NAMALWA (cell line): ENCODE measurements at places on chromosomes 2 and 18.

- no peak for DNase-seq
These were observed 107.2 kb downstream of the ZEB2 start for GRCh38 chr2:144412709-144413108.

DNA sequence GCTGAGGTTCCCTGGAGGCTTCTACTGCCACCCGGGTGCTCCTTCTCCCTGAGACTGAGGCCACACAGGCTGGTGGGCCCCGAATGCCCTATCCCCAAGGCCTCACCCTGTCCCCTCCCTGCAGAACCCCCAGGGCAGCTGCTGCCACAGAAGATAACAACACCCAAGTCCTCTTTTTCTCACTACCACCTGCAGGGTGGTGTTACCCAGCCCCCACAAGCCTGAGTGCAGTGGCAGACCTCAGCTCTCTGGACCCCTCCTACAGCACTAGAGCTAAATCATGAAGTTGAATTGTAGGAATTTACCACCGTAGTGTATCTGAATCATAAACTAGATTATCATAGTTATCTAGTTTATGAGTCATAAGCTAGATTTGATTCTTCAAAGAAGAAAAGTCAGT, 7.3 kb upstream of the CENPA start:
- DNase-seq = no peak

DNA sequence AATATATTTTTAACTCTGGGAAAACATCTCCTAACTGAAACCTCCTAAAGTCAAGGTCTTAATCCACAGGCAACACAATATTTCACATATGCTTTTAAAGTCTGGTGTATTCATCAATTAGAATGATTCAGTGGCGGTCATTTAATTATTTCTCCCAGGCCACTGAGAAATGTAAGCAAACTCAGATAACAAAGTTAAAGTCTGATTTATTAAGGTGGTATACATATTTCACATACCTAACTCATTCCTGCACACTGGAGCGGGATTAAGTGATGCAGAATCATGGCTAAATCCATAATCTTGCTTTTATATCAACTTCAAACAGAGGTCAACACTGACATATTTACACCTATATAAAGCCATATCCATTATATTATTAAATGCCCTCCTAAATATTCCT, 43.7 kb downstream of the FRZB start:
- no peak for DNase-seq

DNA sequence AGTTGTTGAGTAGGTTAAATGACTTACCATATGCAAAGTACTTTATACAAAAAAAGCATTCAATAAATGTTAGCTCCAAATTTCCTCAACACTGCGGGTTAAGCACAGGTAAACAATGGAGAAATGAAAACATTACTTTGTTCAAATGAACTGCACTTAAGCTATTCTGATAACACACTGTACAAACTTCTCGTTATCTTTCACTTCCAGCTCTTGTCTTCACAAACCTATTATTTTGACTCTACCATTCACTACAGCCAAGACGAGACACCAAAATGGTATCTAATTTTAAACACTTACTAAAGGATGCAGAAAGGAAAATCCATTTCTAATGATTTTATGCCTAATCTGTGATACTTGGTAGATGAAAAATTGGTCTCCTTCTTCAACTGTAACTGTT, 43.8 kb downstream of the SLC40A1 start:
- DNase-seq = no peak

DNA sequence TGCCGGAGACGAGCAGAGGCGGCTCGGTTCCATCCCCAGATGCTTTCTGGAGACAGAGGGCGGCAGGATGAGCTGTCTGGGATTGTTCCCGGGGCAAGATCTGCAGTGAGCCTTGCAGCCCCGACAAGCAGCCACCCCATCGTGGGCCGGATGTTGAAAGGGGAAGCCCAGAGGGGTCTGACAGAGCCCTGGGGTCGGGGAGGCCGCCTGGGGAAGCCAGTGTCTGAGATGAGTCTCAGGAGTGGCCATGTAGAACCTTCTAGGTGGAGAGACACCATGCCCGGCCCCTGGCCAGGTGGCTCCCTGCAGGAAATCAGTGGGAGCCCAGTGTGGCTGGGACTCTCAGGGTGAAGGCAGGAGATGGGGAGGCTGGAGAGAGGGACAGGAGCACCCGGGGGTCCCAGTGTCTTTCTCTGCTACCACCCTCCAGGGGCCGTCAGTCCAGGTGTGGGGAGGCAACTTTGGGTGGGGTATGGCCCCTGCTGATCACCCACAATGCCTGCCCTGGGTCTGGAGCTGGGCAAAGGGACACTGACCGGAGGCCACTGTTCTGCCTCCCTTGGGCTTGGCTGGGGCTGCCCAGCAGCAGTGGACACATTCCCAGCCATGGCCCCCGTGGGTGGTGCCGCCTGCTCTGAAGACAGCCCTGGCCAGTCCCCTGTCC, 128.3 kb upstream of the HS6ST1 start:
- DNase-seq = no peak

DNA sequence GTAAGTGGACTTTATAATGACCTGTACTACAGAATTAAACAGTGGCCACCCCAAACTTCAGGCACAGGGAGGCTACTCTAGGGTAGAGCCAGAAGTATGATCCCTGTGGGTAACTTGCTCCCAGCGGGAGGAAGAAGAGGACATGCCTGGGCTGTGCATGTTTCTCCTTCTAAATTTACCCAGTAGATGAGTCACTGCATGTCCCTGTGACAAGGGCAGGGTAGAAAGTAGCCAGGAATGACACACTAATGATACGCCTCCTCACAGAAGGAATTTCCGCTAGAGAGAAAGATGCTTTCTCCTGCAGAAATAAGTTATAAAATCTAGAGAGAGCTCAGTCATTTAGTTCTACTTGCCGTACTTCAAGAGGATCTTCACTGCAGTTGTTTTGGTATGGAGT, 7.5 kb downstream of the ACYP2 start:
- no peak for DNase-seq

DNA sequence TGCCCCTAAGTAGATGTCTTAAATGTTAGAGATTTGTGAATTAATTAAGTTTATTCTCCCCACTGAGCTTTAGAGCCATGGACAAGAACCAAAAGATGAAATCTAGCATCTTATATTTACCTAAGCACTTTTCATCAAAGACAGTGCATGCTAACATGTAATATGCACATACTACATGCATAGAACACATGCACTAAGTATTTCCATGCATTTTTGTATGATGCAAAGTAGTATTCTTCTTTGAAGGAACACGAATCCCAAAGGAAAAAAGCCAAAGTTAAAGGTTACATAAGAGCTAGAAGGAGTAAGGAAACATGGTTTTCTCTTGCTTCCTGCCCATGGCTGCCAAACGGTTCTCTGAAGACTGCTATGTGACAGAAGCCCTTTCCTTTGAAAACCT, 15.3 kb downstream of the STAMBP start:
- no peak for DNase-seq

DNA sequence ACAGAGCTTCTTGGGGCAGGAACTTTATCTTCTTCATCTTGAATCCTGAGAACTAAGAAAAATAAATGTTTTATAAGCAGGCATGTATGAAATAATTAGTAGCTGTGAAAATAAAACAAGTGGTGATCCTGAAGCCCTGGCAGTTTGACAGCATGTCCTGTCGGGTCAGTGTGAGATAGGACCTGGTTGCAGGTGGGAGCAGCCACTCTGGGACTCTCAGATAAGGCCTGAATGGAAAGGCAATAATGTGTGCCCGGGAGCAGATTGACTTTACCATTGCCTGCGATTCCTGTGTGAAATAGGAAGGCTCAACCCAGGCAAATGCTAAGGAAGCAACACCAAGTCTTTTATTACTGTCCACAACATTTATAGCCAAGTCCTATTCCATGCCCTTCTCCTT, 132.4 kb downstream of the LYPD6B start:
- DNase-seq = no peak

DNA sequence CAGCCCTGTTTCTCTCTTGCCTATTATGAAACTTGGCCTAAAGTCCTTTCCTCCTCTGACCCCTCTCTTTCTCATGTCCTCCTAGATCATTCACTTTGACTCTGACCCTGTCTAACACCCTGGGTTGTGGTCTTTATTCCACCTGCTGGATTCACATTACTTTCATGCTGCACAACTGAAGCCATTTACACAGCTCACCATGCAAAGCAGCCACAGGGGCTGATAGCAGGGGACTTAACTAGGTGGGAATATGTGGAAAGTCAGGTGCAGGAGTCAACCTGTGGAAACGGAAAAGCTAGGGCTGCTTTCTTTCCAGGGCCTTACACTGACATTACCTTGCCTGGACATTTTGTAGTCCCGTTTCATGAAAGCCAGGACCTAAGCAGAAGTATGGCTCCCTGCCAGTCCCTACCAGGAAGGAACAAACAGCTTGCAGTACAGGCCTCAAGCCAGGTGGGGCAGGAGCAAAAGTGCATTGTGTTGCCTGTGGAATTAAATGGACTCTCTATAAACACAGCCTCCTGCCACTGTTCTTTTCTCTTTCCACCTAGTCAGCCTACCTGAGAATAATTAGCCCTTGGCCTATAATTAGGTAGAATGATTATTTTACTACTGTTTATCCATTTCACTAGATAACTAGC, 11.8 kb downstream of the MAPRE3 start:
- peak; percentile 62 for DNase-seq

GRCh38 chr2:12732651-12733050, 15.9 kb downstream of the TRIB2 start:
- DNase-seq = no peak

GRCh38 chr2:181764095-181764963, 84.0 kb upstream of the NEUROD1 start:
- DNase-seq = no peak

DNA sequence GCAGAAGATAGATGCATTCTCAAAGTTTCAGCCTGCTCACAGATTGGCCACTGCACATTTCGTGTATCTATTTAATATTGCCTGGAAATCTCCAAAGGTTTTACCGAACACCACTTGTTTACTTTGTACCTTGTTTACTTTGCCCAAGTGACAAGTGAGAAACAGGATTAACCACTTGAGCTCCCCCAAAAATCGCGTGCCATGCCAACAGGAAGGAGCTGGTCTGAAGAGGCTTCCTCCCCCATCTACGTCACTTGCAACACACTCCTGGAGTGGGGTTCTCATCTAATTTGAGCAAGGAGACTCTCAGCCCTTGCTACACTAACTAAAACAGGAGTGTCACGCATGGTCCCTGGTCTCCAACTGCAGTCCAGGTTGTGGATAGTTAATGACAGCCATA, 212.5 kb upstream of the TMEM200C start:
- no peak for DNase-seq

DNA sequence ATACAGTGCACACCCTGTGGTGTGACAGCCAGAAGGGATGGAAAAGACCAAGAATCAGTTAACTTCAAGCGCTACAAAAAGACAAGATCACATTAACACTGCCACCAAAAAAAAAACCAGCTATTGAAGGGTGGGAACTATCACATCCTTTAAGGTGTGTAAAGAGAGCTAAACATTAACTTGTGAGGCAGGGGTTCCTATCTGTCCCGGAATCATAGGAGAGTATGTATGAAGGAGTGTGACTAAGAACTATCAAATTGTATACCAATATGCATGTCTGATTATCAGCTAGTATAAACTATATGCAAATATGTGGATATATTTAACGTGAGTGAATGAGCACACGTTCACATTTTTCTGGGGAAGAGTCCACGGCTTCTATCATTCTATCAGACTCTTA, 88.4 kb upstream of the DNER start:
- DNase-seq = no peak

- DNase-seq = peak; percentile 75
These were observed 13.7 kb upstream of the TET3 start for GRCh38 chr2:73970850-73971471.

- peak; percentile 83 for DNase-seq
These were observed 11.2 kb downstream of the ATP6V1B1 start for GRCh38 chr2:70946832-70947442.

DNA sequence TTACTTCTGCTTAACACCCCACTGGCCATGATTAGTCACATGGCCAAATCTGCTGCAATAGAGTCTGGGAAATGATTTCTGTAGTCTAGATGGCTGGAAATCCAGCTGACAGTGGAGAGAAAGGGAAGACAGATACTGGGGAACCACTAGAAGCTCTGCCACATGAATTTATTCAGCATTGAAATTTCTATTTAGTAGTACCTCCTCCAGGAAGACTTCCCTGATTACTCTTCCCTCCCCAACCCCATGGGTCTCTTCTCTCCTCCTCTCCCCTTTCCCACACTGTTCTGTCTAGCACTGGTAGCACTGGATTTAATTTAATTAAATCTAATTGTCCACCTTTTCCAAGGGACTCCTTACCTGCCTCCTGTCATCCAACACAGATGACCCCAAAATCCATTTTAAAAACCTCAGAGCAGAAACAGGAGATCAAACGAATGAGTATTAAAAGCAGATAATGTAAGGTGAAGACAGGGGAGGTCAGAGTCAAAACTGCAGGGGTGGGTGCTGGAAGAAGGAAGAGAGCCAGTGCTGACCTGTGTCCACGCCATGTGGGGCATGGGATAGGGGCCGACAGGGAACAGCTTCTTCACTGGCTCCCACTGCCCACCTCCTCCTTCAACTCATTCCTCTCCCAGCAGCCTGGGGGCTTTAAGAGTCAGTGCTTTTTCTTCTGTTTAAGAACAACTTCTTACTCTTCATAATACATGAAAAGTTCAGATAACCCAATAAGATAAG, 169.2 kb upstream of the HS6ST1 start:
- DNase-seq = no peak

DNA sequence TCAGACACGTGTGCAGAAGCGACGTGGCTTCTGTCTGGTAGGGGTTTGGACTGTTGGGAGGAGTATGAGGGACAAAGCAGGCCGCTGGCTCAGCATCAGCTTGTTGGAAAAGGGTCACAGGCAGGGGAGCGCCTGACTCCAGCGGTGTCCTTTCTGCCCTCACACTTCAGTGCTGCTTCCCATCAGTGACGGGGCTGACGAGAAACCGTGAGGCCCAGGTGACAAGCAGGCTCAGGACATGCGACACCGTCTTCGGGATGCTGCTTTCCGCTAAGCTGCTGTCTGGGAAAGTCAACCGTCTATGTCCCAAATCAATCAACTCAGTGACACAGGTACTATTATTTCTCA, 90.5 kb downstream of the USP40 start:
- DNase-seq = no peak

GRCh38 chr2:237896507-237896892, 37.1 kb downstream of the RAMP1 start:
- DNase-seq = no peak
